Activated CD4-positive, alpha-beta T cell treated with anti-CD3 and anti-CD28 coated beads for 48 hours (primary cell): ENCODE measurements at places on chromosomes 4 and X.

- no peak for DNase-seq
Measured at GRCh38 chr4:141246683-141247429, 26.2 kb downstream of the ZNF330 start.

- no peak for DNase-seq
Measured at GRCh38 chrX:69285401-69285877, 120.2 kb upstream of the PJA1 start.

DNA sequence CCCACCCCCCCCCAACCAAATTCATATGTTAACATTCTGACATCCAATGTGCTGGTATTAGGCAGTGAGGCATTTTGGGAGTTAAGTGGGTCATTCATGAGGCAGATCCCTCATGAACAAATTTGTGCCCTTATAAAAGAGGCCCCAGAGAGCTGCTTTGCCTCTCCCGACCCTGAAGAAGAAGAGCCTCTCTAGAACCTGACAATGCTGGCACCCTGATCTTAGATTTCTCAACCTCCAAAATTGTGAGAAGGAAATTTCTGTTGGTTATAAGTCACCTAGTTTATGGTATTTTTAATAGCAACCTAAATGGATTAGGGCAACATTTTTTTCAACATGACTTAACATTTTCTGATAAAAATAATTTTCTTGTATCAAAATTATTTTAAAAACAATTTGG is 296.3 kb downstream of the CFAP299 start:
- no peak for DNase-seq

DNA sequence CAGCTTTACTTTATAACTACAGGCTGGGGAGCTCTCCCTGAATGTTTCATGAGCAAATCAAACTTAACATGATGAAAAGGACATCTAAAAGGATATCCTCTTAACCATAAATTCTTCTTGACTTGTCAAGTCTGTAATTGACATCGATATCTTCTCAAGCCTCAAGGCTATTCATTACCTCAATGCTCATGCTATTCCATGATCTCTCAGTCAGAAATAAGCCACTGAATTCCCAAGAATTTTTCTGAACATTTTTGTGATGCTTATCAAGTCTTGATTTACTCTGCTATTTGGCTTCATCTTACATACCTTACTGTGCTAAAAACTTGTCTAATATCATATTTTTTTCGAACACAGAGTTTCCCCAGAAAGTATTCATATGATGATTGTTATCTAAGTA is 433.4 kb downstream of the PDGFC start:
- DNase-seq, result no peak

GRCh38 chr4:10417740-10418139 is 39.5 kb downstream of the ZNF518B start:
- DNase-seq, result no peak

GRCh38 chrX:39866229-39866628 is 231.5 kb downstream of the BCOR start:
- DNase-seq, result no peak

GRCh38 chrX:23374291-23374690 is 39.6 kb downstream of the PTCHD1 start:
- DNase-seq, result no peak

GRCh38 chr4:114615435-114615834 is 16.8 kb downstream of the UGT8 start:
- DNase-seq, result no peak

DNA sequence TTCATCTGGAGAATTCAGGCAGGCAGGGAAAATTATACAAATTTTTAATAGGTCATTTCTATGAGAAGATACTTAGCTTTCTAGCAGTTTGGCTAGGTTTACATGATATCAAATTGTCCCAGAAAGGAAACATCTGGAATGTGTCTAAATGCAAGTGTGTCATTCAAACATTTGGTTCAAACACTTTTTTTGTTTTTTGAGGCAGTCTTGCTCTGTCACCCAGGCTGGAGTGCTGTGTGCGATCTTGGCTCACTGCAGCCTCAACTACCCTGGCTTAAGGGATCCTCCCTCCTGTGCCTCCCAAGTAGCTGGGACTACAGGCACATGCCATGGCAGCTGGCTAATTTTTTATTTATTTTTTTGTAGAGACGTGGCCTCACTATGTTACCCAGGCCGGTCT is 31.6 kb downstream of the SPARCL1 start:
- no peak for DNase-seq

DNA sequence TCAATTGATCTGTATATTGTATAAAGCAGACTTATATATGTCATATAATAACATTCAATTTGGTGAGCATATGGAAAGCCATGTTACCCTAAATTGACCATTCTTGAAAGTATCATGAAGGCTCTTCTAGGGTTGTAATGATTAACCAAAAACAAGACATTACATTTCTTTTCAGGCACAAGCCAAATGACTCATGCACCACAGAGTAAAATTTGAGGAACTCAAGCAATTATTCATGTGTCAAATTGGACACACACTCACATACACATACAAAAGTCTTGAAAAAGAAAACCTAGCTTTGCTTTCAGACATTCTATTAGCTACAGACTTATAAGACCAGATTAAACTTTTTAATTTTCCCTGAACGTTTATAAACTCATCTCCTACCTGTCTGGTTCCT is 146.5 kb upstream of the PCDH18 start:
- DNase-seq, result no peak

DNA sequence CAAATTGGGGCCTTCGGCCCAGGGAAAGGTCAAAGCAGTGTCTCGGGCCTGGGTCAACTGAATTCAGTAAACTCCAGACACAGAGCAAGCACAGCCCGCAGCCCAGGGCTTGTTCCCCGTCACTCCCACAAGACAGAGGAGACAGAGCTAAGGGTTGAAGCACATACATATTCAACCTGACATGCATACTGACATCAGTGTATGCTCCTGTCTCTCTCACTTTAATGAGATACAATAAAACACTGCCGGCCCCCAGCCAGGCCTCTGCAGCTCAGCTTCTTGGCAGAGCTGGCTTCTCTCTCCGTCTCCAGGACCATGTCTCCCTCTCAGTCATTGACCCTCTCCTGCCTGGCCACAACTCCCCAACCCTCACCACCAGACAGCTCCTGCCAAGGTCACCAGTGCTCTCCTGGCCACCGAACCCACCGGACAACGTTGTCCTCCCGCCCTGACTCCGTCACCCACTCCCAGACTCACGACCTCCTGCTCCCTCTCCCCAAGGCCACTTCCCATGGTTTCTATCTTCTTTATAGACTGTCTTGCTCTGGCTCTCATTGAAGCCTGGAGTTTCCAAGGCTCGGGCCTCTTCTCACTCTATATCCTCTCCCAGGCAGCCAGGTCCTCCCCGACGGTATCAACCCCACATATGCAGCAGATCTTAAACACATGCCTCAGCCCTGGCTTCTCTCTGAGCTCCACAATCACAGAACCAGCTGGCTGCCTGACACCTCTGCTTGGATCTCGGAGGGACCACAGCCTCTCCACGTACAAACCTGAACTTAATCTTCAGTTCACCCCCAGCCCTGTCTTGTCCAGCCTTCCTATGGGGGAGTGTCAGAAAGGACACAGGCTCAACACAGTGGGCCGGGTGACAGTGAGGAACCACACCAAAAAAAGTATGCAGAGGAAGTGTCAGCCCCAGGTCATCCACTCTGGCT is 67.7 kb upstream of the C4orf50 start:
- DNase-seq, result no peak

DNA sequence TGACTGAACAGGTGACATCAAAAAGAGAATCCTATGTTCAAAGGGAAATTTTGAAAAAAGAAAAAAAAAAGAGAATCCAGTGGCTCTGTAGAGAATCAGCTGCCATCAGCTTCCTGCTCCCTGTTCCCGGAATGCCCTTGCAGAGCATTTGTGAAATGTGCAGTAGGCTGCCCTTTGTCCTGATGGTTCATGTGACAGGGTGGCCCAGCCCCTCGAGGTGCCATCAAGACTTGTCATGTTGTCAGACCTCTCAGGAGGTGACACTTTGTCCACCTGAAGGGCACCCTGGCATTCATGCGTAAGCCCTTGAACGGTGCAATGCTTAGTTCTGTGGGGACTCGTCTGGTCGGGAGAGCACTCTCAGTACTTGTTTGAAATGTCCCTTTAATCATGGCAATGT is 71.4 kb downstream of the CLDN34 start:
- DNase-seq, result no peak

- DNase-seq, result no peak
Measured at GRCh38 chrX:49287665-49288064, 15.8 kb upstream of the GAGE10 start.

DNA sequence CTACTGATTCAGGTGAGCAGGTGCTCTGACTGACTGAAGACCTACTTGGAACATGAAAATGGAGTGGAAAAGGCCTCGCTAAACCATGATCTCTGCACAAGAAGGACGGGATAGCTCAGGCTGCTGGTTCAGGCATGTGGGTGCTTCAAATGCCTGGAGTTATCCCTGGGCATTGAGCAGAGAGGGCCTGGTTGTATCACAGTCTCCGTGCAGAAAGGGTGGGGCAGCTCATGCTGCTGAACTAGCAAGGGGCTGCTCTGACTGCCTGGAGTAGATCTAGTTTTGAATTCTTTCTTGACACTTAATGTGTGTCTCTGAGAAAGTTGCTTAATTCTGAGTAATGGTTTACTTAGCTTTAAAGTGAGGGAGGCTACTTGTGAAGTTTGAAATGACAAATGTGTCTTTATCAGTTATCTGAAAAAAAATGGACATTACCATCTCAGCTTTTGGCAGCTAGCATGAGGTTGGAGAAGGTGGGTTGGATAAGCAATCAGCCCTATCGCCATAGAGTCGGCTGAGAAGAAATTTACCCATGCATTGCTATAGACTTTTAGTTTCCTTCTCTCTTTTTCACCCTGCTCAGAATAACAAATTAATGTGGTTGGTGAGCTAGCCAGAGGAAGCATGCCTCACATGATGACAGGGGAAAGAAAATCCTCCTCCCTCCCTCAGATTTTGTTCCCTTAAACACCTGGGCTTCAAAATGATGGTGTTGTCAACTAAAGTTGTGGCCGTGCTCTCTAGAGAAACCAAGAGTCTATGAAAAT is 832.4 kb downstream of the STIM2 start:
- DNase-seq, result no peak

GRCh38 chr4:152998861-152999260 is 62.7 kb downstream of the FHDC1 start:
- DNase-seq, result no peak

DNA sequence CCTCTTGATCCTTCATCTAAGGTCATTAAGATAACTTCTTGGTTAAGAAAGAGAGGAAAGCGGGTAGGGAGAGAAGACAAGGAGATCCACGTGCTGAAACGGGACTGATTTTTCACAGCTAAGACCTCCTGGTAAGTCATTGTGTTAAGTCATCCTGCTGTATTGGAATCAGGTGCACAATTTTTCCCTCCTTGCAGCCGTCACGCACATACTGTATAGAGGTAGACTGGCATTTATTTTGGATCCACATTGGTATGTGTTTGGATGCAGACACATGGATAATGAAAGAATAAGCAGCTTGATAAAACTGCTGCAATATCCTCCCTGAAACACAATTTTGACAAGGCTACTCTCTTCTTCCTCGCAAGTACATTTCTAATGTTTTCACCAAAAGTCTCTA is 60.1 kb upstream of the NAP1L5 start:
- no peak for DNase-seq

GRCh38 chrX:19625612-19626011 is 110.3 kb upstream of the MAP3K15 start:
- DNase-seq, result peak; percentile 59

- no peak for DNase-seq
Measured at GRCh38 chrX:65702956-65703355, 35.5 kb downstream of the MSN start.

GRCh38 chrX:20718592-20719380 is 452.1 kb upstream of the RPS6KA3 start:
- no peak for DNase-seq

- DNase-seq, result no peak
Measured at GRCh38 chr4:1460967-1461868, 55.0 kb upstream of the NKX1-1 start.

DNA sequence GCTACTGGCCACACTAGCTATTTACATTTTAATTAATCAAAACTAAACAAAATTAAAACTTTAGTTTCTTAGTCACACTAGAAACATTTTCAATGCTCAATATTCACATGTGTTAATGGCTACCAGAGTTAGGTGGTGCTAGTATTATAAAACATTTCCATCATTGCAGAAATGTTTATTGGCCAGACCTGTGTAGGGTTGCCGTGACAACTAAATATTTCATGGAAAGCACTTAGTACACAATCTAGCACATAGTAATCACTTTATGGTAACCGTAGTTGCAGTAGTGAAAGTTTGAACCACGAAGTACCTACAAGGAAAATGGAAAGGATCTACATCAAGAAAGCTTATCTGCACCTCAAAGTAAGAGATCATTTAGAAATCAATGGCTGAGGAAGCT is 95.9 kb downstream of the HS6ST2 start:
- no peak for DNase-seq

DNA sequence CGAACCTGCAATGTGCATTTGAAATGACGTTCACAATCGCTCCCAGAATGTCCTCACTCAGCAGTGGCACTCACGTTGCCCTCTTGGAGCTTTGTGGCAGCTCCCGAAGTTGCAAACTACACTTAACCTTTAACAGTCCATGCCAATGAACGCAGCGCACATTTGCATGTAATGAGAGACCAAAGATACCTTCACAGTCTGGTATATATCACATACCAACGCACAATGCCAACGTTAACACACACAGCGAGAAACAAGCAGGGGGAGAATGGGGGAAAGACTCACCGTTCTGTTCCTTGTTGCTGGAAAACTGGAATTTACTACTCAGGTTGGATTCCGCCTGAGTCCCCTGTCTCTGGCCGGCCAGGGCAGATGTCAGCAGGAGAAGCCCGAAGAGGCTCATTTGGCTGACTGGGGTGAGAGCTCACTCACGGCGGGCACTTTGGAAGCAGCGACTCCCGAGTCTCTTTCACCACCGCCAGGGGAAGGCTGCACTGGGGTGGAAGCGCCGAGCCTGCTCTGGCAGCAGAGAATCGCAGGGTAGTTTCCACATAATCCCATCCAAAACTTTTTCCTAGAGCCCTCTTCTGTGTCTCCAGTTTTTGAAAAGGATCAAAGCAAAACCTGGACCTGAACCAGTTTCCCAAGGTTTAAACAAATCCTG is 966 bp downstream of the PDGFC start:
- peak; percentile 13 for DNase-seq
